ENCODE measurements at places on chromosomes 2 and 18. TPM values are rescaled to one million over a fixed set of nuclear protein-coding genes. Genes with fewer than 3 reads are reported as not detected.

GRCh38 chr2:68709421-68709911 lies 25.1 kb upstream of the ARHGAP25 start:
- peak; percentile 10 for DNase-seq

The FKBP7 gene
- 54.6 TPM for polyA plus RNA-seq

The MC5R gene
- polyA plus RNA-seq = 0.27 TPM

The LINC00305 gene
- 4.5 TPM for polyA plus RNA-seq

The NT5C1B gene
- polyA plus RNA-seq = 0.86 TPM

DNA sequence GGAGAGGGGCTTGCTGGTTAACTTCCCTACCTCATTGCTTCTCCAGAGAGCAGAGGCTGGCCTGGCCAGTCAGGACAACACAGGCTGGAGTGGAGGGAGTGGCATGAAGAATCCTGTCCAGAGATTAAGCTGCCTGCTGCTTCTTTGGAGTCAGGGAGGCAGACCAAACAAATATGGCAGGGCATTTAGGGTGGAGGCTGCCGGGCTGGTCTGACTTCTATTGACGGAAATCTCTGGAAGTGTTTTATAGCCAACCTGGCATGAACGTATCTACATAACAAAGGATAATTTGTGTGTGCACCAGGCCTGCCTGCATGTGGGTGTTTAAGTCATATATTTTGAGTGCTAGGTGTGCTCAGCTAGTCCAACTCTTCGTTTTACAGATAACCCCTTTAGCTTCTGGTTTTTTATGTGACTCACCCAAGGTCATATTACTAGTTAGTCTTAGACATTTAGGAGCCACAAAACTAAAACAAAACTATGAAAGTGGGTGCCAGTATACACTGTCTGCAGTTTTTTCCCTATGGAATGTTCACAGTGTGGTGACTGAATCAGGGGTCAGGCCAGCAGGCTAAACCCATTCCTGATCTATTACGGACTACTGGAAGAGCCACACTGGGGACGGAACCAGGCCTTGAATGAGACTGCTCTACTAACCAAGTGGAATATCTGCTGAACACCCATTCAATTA lies 5.5 kb downstream of the NPC1 start:
- no peak for DNase-seq

The FBXO11 gene
- 87.0 TPM for polyA plus RNA-seq

DNA sequence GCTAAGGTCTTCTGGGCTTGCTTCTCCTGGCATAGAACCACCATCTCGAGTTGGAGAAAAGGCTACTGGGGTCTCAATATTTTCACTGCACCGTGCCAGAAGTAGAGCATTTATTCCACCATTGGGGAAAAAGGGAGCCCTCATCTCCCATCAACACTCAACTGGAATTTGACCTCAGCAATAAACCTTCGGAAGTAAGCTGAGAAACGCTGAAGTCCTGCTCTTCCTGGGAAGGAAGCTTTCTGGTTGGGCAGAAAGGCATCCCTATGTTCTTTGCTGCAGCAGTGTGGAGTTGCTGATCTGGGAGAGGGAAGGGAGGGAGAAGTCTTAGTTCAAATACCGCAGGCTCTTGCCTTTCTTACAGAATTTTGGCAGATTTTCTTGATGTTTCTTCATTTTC lies 368.8 kb downstream of the NUP35 start:
- no peak for DNase-seq

DNA sequence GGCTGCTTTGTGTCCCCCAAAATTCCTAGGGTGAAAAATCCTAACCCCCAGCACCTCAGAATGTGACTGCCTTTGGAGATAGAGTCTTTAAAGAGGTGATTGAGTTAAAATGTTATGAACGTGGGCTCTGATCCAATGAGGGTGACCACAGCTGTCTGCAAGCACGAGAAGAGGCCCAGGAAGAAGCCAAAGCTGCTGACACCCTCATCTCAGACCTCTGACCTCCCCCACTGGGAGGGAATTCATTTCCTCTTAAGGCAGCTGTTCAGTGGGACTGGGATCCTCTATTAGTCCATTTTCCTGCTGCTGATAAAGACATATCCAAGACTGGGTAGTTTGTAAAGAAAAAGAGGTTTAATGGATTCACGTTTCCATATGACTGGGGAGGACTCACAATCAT lies 544.4 kb downstream of the DCDC2C start:
- no peak for DNase-seq

DNA sequence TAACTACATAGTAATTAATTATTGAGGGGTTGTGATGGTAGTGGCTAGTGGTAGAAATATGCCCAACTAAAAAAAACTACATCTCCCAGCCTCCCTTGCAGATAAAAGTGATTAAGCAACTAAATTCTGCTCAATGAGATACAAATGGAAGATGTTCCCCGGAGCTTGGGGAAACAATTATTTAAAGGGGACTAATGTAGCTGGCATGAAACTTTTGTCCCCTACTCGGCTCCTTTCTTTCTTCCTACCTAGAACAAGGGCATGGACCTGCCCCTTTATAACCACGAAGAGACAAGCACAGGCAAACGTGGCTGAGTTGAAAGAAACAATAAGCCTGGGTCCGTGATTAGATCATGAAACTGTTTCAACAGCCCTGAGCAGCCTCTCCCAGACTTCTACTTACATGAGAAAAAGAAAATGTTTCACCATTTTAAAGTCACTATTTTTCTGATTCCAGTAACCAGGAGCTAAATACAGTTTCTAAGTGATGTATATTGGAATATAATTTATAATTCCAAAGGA lies 236.9 kb downstream of the SCG2 start:
- no peak for DNase-seq

The ACVR2A gene
- 28.9 TPM for polyA plus RNA-seq

GRCh38 chr2:88351249-88351601 lies 101.3 kb downstream of the FOXI3 start:
- DNase-seq = no peak

The EN1 gene
- not detected for polyA plus RNA-seq

The SERPINB12 gene
- polyA plus RNA-seq = not detected

- DNase-seq = no peak
Measured at GRCh38 chr18:41871229-41872000, 83.6 kb upstream of the PIK3C3 start.

DNA sequence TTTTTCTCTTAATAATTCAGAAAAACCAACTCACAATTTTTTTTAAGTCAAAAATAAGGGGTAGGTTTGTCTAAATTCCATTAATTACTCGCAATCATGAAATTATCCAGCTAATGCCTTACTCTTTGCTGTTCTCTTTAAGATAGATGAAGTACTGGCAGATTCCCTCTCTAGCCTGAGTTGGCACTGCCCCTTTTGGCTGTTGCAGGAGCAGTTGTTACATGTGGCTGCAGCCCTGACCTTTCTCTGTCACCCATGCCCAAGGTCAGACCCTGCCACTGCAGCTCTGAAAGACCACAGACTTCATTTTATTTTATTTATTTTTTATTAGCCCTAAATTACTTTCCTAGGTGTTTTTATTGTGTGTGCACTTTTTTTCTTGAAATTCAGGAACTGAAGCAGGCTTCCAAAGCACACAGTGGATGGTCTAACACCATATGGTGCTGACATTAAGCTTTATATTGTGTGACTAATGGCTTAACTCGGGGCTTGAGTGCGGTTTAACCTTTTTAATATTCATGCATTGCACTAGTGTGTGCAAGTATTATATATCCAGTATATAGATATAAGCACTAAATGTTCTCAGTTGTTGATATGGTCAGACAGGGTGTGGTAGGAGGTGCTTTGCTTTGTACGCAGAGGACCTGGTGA lies 313.0 kb downstream of the CDH2 start:
- DNase-seq = no peak

- no peak for DNase-seq
Measured at GRCh38 chr2:188610050-188610444, 318.4 kb downstream of the GULP1 start.

GRCh38 chr18:3094338-3094684 lies 81.4 kb upstream of the LPIN2 start:
- DNase-seq = no peak

DNA sequence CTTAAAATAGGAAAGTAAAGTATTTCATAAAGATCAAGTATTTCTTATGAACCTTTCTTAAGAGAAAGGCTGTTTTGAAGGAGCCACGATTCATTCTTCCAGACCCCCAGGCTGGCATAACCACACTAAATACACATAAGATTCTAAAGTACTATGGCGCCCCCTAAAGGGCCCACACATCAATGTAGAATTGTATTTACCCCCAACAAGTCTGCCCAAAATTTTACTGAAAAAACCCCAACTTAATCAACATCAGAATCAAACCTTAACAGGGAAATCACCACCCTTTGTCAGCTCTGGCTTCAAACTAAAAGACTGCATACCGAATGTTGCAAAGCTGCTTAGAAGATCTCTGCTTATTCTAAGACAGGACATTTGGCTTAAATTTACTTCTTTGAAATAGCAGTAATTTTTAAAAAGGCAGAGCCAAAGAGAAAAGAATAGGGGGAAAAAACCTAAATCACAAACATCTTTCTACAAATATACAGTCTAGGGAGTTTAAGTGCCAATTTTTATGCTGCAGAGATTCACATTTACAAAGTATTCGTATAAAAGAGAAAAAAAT lies 20.4 kb upstream of the BCL2 start:
- DNase-seq = no peak

GRCh38 chr2:172944022-172944793 lies 131.4 kb upstream of the MAP3K20 start:
- no peak for DNase-seq

- no peak for DNase-seq
Measured at GRCh38 chr18:75211002-75211621, 515 bp downstream of the TSHZ1 start.

DNA sequence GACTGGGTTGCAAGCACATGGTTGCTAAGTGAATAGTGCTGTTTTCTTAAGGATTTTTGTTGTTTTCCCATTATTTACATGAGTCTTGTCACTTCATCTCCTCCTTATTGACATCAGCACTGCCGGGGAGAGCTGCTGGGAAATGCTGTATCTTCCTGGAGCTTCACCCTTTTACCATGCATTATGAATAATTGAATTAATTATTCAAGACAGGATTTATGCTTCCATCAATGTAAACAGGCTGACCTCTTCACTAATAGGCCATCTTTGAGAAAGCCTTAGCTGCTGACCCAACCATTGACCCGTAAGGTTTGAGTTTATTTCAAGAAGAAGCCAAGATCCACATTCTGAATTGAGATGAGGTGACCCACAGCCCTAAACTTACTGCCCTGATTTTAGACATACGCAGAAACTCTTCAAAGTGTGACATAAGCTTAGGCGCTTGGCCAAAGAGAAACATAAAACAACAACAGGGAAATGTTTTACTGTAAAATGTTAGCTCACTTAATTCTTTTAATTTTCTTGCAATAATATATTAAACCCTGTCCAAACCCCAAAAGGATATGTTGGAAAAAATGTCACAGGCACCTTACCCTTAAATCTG lies 365.5 kb upstream of the SYT4 start:
- DNase-seq = peak; percentile 18

GRCh38 chr2:72669121-72669520 lies 156.7 kb downstream of the EXOC6B start:
- DNase-seq = no peak

GRCh38 chr18:13374468-13375301 lies 156.1 kb downstream of the LDLRAD4 start:
- no peak for DNase-seq

GRCh38 chr2:239193401-239193811 lies 207.4 kb downstream of the HDAC4 start:
- DNase-seq = no peak

DNA sequence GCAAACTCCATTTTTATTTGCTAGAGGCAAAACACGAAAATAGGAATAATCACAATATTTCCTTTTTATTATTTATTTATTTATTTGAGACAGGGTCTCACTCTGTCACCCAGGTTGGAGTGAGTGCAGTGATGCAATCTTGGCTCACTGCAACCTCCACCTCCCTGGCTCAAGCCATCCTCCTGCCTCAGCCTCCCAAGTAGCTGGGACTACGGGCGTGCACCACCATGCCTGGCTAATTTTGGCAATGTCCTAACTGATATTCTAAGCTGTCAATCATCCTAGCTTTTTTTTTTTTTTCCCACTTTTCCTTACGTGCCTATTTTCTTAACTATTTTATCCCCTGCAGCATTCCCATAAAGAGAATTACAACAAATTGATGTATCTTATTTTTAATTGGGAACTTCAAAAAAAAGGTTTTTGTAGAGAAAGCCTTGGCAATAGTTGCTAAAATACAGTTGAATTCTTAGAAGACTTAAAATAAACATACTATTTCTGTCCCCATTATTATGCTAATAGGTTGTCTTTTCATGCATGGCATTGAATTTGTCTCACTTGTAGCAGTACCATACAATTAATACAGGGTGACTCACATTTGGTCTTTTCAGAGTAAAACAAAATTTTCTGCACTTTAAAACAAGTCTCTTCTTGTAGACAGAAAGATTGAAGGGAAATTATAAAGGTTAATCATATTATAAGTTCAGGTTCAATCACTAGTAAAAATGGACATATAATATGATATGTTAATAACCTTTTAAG lies 153.5 kb downstream of the SLC39A10 start:
- no peak for DNase-seq

- no peak for DNase-seq
Measured at GRCh38 chr18:42011053-42011452, 56.0 kb downstream of the PIK3C3 start.

- no peak for DNase-seq
Measured at GRCh38 chr2:233085037-233085838, 25.1 kb downstream of the INPP5D start.

DNA sequence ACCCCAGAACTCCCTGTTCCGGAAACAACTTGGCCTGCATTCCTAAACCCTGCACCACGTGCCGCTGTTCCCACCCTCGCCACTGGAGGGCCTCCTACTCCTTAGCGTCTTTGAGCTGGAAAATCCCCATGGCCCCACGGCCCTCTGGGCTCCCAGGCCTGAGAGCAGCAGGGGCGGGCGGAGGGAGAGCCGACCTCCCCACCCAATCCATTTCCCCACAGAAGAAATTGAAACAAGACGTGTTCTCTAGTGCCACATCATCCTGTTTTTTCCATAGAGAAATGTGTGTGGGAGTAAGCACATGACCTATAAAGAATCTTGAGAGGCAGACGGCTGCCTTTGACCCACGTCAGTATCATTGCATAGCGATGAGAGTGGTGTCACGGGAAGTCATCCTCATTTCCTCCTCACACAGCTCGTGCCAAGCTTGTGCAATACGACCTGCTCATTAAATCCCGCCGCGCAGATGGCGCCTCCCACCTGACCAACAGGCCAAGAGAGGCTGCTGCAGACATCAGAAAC lies 79.2 kb downstream of the LAMA1 start:
- DNase-seq = peak; percentile 61

The BOLL gene
- polyA plus RNA-seq = 0.20 TPM

- no peak for DNase-seq
Measured at GRCh38 chr2:230903231-230904150, 21.6 kb downstream of the GPR55 start.

Data from left renal pelvis (tissue), 4 donors.